ENCODE measurements at places on chromosomes 3 and 15.

- no peak for DNase-seq
These were observed 464 bp downstream of the GABRG3 start for GRCh38 chr15:26971271-26972018.

GRCh38 chr3:85821130-85821756 lies 862.5 kb downstream of the CADM2 start:
- DNase-seq, result no peak

GRCh38 chr15:95468820-95469219 lies 861.7 kb upstream of the NR2F2 start:
- DNase-seq, result no peak

DNA sequence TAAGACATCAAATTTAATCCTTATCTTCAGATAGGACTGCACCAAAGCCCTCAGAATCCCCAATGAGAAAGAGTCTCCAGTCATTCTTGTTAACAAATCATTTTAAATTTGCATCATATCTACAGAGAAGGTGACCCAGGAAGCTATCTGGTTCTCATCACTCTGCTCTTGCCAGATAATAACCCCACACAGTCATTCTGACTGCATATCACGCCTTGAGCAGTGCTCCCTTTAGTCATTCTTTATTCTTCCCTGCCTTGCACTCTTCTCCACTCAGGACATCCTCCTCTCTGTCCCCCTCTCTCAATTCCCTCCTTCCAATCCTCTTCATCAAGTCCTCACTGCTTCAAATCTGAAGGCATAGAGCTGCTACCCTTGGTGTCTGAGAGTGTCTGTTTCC lies 83.7 kb upstream of the COL6A6 start:
- no peak for DNase-seq

DNA sequence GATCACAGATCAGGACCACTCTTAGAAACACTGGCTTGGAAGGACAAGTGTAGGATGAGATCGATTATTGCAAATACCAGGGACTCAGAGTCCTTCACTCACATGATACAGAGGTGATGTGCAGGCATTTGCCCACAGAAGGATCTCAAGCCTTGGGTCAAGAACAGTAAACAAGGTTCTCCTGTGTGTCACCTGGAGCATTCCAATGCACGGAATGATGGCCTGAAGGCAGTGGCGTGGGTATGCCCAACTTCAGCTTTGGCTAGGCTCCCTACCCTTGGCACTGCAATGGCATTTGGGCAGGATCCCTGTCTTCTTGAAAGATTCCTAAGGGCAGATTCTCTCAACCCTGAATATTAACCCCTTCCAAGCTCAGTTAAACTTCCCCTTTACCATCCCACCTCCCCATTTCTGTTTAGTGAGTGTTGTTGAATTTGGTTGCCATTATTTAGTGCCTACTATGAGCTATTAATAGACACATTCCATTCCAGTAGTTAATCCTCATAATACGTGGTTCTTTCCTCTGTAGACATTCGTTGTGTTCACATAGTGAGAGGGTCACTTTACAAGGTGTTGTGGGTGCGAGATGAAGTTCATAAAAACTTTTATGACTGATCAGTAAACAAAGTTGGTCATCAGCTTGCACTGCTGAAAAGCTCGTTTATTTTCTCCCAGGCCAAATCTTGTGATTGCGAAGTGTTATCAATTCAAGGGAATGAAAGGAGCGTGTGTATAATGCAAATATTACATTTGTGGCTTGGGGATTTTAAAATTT lies 1.1 kb upstream of the LZTFL1 start:
- no peak for DNase-seq

DNA sequence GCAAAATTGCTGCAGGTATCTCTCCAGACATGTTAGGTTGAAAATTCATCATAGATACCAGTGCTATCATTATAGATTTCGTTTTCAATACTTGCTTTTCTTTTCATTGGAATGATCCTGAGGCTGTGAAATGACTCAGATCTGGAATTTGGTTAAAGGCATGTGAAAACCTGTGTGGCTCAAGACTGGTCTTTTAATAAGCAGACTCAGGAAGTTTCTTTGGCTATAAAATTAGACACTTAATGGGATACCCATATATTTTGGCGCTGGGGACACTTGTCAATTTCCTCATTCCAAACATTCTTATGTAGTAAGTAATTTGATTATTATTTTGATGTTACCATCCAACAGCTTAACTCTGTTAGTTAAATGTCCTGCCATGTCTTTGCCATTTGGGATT lies 1041.1 kb upstream of the GBE1 start:
- no peak for DNase-seq
